ENCODE measurements at places on chromosomes 12 and 14.

- no peak for DNase-seq
These were observed 33.6 kb upstream of the BDKRB2 start for GRCh38 chr14:96170961-96171592.

DNA sequence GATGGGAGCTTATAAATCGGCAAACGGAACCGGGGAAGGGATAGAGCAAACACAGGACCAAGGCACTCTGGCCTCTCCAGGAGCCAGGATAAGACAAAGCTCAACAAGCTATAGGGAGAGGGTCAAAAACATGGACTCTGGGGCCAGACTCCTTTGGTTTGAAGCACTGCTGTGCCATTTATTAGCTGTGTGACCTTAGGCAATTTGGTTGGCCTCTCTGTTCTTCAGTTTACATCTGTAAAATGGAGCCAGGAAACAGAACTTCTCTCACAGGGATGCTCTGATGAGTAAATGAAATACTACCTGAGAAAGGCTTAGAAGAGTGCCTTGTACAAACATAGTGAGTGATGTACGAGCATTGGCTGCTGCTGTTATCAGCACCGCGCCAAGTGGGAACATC is 213.3 kb upstream of the PWP1 start:
- DNase-seq, result no peak

DNA sequence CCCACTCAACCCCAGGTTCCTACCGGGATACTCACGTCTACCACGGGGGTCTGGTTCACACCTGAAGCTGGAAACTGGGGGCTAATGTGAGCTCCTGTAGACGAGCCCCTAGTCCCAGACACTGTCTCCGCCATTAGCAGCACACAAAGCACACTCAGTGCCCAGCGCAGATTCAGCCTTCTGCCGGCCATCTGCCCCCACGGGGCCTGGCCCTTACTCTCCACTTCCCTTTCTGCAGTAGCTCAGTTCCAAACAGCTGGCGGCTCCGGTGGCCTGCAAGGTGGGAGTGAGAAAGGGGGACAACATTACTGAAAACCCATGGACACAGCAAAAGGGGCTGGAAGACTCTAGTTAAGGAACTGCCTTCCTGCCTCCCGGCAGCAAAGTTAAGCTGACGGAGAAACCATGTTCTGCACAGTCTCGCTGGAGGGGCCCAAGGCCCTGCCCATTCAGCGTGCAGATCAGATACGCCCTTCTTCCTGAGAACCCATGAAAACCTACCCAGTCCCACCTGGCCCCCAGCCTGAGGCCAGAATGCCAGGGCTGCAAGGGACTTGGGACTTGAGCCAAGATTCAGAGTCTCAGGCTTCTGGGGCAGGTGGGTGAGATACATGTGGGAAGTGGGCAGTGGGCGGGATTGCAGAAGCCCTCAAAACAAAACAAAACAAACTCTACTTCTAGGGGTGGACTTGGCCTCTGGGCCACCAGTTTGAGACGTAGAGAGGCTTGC is 2.1 kb downstream of the SLC8B1 start:
- no peak for DNase-seq

DNA sequence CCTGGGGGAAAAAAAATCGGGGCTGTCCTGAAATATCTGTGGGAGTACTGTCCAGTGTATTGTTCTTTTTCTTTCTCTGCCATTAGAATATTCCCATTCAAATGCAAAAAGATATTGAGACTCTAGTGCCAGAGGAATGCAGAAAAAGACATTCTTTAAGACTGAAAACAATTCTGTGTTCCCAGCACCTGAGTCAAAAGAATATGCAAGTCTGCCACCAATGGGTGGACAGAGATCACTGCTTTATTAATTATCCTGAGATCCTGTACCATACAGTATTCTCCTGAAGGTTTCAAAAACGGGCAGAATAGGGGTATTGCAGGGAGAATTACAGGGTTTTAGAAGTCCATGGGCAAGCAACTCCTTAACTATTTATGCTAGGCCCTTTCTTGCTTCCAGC is 361.8 kb downstream of the C12orf50 start:
- no peak for DNase-seq

DNA sequence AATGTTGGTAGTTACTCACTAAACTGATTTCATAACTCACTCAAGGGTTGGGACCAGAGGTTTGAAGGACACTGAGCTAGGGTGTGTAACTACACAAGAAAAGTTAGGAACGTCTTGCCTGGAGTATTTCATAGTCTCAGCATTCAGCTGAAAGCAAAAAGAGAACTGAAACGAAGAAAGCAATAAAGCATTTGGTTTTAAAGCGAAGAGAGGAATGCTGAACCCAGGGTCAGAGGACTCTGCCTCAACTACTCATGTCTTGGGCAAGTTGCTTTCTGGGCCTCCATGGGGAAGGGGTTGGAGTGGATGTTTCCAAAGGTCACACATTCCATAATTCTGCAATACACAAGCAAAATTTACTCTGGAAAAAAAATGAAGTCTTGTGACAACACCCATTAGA is 1.4 kb downstream of the GNS start:
- no peak for DNase-seq

GRCh38 chr12:4152145-4152795 is 121.3 kb upstream of the CCND2 start:
- DNase-seq, result no peak

DNA sequence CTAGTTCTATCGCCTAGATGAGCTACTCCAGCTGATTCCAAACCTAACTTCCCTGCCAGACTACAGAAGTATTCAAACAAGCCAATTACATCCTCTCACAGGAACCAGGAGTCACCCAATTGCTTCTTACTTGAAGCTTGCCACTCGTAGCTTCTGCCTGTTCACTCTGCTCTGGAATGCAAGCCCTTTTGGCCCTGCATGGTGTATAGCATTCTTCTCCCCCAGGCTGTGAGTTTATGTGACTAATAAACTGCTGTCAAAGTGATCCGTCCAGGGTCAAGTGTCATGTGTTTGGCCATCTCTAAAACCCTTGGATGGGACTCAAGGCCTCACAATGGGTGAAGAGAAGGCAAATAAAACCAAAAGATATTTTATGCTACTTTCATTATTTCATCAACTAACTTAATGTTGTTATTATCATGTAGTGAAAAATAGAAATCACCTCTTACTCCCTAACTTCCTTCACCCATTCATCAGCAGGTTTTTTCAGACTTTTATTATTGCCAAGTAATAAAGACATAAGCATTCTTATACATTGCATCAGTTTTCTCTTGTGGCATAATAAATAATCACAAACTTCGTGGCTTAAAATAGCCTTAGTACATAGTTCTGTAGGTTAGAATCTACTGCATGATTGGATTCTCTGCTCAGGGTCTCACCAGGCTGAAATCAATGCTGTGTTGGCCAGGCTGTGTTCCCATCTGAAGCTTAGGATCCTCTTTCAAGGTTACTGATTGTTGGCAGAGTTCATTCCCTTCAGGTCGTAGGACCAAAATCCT is 1981.7 kb upstream of the FLRT2 start:
- DNase-seq, result no peak

DNA sequence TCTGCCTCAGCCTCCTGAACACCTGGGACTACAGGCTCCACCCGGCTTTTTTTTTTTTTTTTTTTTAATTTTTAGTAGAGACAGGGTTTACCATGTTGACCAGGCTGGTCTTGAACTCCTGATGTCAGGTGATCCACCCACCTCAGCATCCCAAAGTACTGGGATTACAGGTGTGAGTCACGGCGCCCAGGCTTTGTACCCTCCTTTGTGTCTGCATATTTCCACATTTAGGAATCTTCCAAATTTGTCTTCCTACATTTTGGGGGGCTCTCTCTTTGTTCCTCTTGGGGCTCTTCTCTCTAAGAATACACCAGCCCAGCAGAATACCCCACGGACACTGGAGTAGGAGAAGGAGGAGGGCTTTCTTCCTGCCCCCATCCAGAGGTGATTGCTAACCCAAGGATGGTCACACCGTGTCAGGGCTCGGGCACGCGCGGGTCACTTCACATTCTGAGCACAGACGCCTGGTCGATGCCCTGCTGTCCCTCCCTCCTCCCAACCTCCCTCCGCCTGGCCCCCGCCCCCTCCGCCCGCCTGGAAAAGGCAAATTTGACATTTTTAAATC is 2.1 kb upstream of the DNAJC22 start:
- DNase-seq, result no peak

DNA sequence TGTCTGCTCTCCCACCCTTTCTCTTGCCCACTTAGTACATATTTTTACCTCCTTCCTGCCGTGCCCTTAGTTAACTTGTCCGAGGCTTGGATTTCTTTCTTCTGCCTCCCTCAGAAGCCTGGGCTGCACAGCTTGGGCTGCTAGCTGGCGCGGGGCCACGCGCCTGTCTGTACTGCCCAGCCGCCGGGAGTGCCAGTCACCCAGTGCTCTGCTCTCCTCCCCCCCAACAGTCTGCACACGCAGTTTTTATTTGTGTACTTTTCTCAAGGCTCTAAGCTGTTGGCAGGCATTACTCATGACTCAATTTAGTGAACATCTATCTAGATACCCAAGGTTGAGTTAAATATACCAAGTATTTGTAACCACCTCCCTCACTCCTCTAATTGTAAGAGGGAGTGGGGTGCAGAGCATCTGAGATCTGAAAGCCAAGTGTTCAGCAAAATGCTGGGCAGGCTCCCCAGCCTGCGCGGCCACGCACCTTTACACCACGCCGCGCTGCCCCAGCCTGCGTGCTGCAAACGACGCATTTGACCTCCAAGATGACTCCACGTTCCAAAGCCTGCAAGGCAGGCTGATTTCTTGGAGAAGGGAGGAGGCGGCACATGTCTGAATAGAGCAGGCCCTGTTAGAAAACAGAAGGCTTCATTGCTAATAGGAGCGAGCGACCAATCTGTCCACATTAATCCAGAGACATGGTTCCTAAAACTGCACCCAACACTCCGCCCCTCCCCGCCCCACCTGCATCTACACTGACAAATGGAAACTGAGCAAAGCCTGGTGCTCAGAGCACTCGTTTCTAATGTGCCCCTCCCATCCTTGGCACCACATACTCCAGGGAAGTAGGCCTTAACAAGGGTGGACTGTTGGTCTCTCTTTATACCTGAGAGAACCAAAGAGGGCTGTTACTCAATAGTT is 18.2 kb upstream of the CACNA2D4 start:
- DNase-seq, result peak; percentile 45

DNA sequence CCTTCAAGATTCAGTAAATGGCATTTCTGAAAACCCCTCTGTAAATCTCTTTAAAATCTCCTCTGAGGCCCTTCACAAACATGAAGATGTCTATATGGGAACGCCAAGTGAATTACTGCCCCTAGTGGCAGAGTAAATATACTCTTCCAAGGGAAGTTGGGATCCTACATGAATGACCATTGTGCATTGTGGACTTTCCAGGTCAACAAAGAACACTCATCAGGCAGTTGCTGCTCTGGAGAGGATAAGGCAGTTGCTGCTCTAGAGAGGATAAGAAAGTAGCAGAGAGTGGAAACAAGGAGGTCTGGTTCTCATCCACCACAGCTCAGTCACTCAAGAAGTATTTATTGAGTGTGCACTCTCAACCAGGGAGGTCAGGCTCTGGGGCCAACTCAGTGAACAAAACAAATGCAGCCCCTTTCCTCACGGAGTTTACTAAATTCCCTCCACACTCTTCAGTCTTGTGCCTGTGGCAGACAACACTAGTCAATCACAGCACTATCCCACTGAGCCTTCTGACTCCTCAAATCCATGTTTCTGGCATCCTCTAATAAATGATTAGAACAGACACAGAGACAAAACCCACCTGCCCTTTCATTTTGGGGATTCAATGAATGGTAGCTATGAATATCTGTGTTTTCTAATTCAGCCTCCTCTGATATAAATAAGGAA is 52.9 kb downstream of the SVOP start:
- DNase-seq, result no peak

DNA sequence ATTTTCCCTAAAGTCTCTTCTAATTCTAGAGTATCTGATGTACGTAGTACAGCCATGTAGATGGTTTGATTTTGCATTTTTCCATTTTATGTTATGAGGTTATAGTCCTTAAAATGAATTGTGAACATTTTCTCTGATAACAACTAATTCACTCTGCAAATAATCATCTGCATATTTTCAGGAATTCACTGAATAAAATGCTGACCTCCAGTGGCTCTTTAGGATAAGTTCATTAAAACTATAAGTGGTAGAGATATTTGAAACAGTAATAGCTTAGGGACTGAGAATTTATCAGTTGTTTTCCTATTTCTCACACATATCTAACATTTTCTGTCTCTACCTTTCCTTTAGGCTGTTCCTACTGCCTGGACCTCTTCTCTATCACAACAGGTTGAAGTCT is 4.4 kb downstream of the MSRB3 start:
- DNase-seq, result no peak

GRCh38 chr12:105741786-105742566 is 396.8 kb downstream of the NUAK1 start:
- DNase-seq, result peak; percentile 78

DNA sequence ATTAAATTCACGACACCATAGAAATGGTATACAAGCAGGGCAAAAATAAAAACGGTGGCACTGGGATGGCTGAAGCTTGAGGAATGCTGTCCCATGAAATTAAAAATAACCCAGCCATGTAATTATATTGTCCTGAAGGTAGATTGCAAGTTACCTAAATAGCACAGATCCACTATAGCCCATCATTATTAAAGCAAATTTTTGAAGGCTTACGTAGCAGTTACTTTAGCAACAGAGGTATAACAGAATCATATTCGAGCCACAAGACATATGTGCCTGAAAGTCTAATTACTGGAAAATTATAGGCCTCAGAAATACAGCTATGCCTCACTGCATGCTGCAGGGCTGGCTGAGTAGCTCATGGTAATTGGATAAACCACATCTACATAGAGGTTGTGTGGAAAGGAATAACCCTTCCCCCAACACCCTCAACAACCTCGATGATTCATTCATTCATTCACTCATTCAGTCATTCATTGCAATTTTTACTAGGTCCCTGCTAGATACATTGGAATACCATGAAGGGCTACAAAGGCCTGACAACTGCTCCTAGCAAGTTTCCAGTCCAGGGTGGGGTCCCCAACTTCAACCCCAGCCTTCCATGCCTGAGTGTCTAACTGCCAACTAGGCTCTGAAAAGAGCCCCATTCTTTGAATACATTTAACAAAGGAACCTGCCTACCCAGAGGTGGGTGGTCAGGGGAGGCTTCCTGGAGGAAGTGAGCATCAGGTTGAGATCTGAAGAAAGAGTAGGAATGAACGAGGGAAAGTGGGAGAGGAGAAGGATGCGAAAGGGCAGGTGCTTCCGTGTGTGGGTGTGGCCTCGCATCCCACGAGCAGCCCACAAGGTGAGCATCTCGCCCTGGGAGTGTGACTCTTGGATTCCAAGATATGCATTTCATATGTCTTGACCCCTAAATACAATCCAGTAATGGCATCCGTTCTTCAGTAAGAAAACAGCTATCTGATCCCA is 18.0 kb upstream of the CMKLR1 start:
- no peak for DNase-seq

Data from AG04449 (cell line).